ENCODE measurements at places on chromosomes 3 and 15.

DNA sequence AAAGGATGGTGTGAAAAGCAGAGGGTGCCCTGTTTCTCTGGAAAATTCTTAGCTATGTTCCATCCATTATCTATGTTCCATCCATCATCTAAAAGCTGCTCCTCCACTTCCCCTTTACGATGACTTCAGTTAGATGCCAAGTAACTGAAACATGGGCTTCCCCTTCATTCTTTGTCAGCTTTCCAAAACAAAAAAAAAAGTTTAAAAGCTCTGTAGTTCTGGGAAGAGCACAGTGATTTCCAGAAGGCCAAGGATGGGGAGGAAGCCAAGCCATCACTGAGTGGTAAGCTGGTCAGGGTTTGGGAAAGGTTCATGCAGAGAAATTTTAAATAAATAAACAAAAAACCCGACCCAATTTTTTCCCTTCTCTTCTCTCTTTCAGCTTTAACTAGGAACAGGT lies 111.5 kb downstream of the CFAP44 start:
- no peak for DNase-seq

- DNase-seq = no peak
These were observed 32.6 kb downstream of the ALS2CL start for GRCh38 chr3:46660543-46661523.

DNA sequence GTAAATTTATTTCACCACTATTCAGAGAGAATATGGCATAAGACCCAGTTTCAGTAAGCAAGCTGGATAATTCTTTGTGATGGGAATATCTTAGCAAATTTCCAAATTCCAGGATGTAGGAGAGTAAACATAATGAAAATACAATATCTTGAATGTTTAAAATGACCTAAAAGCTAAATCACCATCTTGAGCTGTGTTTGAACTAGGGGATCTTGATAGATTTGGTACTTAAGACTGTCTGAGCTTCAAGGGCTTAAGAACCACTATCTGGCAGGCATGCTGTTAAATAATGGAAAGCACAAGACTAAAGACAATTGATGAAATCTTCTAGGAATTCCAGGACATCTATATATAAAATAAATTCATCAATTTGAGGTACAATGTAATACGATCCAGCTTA lies 217.7 kb downstream of the ATP8B4 start:
- no peak for DNase-seq

- DNase-seq = no peak
These were observed 15.6 kb upstream of the FLNB start for GRCh38 chr3:57992452-57993213.

- no peak for DNase-seq
These were observed 6.3 kb upstream of the TMEM212 start for GRCh38 chr3:171836855-171837254.

- no peak for DNase-seq
These were observed 1218.0 kb downstream of the NSUN3 start for GRCh38 chr3:95280711-95281352.

- no peak for DNase-seq
These were observed 38.2 kb upstream of the HCLS1 start for GRCh38 chr3:121698901-121699300.

- DNase-seq = no peak
These were observed 322.8 kb upstream of the NAALADL2 start for GRCh38 chr3:174536319-174536718.

GRCh38 chr3:159593927-159594605 lies 394.6 kb upstream of the IL12A start:
- no peak for DNase-seq

DNA sequence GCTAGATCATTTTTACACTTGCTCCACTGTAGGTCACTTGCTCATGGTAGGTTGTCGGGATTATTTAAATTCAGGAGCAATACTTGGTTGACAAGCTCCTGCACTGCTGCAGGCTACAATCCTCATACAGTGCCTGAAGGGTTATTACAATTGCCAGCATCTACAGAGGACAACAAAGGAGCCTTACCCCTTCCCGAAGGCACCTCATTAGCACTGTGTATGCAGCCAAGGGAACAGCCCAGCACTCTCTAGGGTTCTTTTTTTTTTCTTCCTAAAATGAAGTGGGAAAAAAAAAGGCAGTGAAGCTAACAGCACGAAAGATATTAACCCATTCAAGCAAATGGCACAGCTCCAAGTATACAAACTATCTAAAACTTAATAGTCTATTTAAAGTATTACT lies 142.7 kb downstream of the ULK4 start:
- no peak for DNase-seq

DNA sequence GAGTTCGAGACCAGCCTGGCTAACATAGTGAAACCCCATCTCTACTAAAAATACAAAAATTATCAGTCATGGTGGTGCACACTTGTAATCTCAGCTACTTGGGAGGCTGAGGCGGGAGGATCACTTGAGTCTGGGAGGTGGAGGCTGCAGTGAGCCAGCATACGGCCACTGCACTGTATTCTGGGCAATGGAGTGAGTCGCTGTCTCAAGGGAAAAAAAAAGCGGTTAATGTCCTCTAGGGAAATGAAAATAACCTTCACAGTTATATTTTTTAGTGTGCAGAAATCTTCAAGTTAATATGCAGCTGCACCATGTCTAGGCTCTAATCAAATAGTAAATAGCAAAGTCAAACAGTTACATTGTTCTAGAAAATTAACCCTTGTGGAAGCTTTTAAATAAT lies 14.8 kb downstream of the CEP19 start:
- DNase-seq = no peak

DNA sequence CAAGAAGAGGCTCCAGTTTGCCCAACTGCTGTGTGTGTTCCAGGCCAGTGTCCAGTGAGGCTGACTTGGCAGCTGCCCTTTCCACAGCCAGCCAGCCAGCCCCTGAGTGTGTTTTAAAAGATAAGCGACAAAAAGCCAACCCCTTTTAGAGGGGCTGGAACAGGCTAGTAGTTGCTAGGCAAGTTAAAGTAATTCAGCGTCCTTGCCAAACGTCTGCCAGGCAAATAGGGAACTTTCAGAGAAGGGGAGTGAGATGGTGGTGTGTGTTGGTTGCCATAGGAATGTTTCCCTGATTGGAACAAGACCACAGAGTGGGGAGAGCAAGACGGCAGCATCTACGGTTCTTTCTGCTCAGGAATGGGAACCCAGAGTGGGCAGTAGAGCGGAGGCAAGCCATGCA lies 86.3 kb downstream of the TMEM108 start:
- DNase-seq = no peak

DNA sequence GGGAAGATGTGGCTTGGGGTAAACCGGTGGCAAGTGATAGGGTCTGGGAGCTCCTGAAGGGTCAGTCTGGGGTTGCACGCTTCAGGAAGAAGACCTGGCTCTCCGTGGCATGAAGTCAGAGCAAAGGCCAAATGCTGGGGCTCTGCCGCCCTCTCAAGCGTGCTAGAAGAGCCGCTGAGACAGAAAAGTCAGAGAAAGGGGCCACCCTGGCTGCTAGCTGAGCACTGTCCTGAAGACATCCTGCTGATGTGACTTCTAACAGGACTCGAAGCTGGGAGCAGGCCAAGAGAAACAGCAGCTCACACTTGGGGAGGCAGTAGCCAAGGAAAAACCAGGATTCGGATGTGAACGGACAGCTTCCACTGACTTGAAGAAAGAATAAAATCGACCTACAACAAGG lies 270.4 kb downstream of the OCA2 start:
- no peak for DNase-seq

DNA sequence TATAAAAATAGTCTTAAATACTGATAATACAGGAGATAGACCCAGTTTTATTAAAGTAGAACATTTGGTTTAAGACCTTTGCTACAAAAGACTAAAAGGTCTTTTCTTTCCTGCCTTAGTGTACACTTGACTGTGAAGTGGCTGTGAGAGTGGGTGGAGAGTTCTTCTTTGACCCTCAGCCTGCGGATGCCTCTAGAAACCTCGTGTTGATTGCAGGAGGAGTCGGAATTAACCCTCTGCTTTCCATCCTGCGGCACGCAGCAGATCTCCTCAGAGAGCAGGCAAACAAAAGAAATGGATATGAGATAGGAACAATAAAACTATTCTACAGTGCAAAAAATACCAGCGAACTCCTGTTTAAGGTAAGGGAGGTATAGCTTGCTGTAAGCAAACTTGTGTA lies 36.5 kb downstream of the OXNAD1 start:
- DNase-seq = no peak

DNA sequence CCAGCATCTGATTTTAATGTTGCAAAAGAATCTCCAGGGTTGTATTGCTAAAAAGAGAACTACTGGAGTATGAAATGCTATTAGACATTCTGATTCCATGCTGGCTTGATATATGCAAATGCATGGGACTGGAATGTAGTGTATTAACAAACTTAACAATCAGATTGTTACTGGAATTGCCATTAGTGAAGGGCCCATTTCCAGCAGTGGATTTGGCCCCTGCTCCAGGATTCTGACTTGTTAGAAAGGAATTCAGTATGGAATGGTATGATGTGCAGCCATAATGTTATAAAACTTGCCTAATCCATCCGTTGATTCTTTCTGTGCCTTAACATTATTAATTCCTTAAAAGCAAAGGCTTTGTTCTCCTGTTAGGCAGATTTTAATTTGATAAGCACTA lies 7.9 kb downstream of the ARRDC4 start:
- no peak for DNase-seq

GRCh38 chr3:123318374-123318773 lies 116.6 kb downstream of the SEC22A start:
- no peak for DNase-seq

- no peak for DNase-seq
These were observed 19.1 kb downstream of the SLC12A6 start for GRCh38 chr15:34318277-34319079.

- DNase-seq = no peak
These were observed 31.3 kb downstream of the TIMP4 start for GRCh38 chr3:12127391-12127790.

- DNase-seq = no peak
These were observed 367.4 kb upstream of the WNT5A start for GRCh38 chr3:55854494-55854893.

DNA sequence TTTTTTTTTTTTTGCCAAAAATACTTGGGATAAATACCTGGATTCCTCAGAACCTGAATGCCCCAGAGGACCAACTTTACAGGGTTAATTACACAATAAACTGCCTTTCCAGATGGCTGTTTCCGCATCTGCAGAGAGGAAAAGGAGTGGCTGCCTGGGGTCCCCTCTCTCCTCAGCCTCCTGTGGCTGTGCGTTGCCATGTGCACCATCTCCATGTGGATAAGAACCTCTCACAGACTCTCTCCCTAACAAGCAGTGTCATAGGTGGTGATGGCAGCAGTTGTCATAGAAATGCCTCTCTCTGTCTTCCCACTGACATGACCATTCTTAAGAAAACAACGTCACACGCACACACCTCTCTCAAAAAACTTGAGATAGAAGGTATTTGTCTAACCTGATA lies 179.4 kb downstream of the RPLP1 start:
- DNase-seq = no peak

DNA sequence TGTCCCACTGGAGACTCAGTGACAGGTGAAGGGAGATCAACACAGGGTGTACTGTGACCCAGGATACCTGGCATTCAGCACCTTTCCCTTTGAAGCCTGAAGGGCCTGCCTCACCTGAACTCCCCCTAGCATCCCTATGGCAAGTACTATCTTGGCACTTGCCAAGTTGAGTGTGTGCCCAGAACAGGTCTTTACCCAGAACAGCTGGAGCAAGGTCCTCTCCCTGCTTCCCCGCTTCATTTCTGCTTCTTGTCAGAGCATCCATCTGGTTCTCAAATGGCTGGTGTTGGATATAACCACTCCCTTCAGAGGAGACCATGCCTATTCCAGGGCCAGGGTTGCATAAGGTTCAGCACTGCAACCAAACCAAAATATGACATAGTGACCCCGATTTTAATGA lies 73.0 kb downstream of the FAM43A start:
- DNase-seq = no peak

DNA sequence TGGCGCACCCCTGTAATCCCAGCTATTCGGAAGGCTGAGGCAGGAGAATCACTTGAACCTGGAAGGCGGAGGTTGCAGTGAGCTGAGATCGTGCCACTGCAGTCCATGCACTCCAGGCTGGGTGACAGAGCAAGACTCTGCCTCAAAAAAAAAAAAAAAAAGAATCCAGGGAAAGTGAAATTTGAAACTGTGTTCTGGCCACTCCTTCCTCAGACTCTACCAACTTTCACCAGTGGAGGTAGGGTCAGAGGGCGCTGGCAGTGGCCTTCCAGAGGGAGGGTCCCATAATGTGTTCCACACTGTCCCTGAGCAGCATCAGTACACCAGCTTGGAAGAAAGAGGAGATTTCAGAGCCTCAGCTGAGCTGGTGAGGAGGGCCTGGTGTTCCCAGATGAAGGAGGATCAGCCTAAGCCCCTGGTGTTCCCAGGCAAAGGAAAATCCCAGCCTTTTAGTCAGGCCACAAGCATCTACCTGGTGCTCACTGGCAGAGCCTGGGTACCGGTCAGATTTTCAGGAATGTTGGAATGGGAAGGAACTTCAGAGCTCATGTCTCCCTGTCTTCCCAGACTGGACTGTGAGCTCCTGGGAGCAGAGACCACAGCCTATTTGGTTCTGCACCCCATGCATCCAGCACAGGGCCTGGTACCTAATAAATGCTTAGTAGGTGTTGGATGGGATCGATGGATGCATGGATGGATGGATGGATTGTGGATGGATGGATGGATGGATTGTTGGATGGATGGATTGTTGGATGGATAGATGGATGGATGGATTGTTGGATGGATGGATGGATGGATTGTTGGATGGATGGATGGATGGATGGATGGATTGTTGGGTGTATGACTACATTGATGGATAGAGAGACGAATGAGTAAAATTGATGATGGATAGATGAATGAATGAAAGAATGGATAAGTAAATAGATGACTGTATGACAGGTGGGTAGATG lies 117.9 kb downstream of the CORO2B start:
- no peak for DNase-seq

DNA sequence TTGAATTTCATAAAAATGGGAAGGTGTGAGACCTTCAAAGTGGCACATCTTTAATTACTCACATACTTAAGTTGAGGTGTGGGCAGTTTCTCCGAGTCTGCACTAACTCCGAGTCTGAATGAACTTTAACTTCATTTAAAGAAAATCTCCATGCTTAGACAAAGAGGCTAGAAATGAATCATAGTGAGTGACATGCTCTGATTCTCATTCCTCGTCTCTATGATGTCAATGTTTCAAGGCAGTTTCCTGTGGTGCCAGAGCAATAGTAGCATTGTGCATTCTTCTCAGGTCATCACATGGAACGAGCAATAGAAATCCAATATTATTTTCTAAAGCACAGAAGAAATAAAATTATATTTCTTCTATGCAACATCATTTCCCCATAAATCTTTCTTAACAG lies 224.8 kb downstream of the KCNMB2 start:
- DNase-seq = no peak

GRCh38 chr3:72791161-72791560 lies 57.1 kb downstream of the SHQ1 start:
- no peak for DNase-seq

DNA sequence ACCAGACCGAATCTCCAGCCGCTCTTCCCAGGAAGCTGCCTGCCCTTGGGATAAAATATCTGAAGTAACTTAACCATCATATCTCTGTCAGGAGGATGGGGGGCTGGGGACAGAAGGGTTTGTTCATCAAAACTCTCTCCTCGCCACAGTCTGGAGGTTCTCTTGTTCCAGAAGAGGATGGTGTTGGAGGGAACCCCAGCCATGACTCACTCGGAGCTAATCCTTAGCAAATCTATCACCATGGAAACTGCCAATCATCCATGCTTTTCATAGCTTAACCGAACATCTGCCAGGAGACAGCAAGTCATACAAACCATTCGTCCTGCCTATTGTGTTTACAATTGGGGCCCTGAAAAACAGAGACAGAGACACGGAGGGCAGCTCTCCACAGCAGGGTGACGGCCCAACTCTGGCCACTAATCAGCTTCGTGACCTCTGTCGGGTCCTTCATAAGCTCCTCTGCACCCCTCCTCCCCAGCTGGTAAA lies 73.8 kb upstream of the HEG1 start:
- no peak for DNase-seq

Data from GDM1 (cell line).